A172 (cell line): ENCODE measurements at places on chromosomes 5 and 9.

- DNase-seq: no peak
Observed at GRCh38 chr9:78383130-78383529, 86.2 kb downstream of the PSAT1 start.

GRCh38 chr9:30015073-30015472 lies 2369.4 kb upstream of the ACO1 start:
- no peak for DNase-seq

- DNase-seq: peak; percentile 71
Observed at GRCh38 chr5:101915554-101915953, 380.5 kb downstream of the SLCO4C1 start.

DNA sequence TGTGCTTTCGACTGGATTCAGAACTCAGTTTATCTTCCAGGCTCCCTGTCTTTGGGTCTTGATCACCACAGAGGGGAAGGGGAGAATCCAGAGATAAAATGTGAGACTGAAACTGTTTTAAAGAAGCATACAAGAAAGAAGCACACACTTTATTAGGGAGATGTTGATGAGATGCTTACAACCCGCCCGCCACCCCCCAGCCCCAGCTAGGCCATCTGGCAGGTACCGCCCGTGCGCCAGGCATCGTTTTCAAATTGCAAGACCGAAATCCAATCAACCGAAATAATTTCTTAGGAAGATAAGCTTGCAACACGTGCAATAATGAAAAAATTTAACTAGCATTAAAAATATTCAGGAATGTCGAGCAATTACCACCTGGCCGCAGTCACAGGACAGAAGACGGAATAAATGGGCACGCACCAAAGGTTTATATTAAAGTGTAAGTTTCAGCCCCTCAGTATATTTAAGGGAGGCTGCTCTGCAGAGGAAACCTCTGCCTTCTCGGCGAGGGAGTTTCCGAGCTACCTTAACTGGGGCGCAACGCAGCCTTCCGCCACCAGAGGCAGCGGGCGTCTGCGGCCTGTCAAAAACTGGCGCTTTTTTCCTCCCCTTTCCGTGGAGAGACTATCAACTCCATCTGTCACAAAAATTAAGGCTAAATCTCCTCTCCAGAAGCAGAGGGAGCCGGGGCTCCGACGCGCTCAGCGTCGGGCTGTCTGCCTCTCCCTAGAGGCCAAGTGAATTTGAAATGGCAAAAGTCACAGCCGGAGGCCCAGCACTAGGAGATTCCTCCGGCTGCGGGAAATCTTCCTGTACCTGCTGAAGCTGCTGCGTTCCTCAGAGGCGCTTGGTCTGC lies 996 bp upstream of the GAS1 start:
- DNase-seq: peak; percentile 75

DNA sequence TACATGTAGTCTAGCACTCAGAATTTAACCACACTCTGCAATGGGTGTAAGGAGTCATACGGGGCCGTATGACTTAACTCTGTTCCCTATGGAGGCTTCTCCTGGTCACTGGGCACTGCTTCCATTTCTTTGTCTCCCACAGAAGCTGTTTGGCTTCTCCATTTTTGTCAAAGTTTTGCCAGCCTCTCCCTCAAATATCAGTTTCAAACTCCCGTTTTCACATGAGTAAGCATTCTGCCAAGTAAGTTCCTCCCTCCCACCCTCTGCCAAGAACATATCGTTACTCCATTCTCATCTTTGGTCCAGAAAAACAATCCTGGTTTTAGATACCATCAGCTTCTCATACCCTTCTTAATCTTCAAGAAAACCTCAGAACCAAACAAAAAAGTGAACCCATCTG lies 6.1 kb downstream of the AFAP1L1 start:
- no peak for DNase-seq
